ENCODE measurements at places on chromosomes 1 and 21.

GRCh38 chr1:37424523-37424922 is 49.9 kb upstream of the ZC3H12A start:
- no peaks in the 10 kb centered on the region for H3K27me3 ChIP-seq
- no peak overlapping the region for H3K4me3 ChIP-seq
- no peak overlapping the region for H3K27ac ChIP-seq
- no peak for DNase-seq

DNA sequence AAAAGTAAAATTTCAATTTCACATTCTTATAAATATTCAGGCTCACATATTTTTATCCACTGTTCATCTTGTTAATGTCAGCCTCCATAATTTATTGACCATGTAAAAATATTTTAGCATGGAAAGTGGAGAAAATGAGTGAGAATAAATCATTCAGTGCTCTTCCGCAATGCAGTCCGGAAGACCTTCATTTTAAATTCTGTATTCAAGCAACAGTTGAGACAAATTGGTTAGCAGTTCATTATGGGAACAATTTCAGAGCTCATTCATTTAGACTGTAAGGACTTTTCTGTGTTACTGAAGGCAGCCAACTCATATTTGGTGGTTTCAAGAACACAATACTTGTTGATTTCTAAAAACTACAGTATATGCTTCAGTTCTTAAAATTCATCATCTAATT is 97.8 kb downstream of the TYW3 start:
- no peaks in the 10 kb centered on the region for H3K36me3 ChIP-seq
- H3K4me1 ChIP-seq, result no peaks in the 10 kb centered on the region
- no peak for DNase-seq
- no peak overlapping the region for H3K27ac ChIP-seq

DNA sequence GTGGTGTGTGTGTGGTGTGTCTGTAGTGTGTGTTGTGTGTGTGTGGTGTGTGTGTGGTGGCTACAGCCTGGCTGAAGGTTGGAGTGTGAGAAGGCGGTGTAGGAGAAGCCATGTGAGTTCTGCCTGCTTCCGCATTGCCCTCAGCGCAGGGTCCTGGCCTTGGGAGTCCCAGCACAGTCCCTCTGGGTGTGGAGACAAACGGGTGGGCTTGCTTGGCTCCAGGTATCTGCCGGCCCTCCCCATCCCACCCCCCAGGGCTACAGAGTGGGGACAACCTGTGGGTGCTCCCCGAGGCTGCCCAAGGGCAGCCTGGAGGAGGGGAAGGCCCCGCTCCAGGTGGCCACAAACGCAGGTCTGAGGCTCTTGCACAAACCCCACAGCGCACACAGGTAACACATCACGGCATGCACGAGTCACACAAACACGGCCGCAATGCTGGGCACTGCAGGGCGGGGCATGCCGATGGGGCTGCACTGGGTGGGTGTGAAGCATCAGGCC is 31.7 kb upstream of the ADARB1 start:
- no peak overlapping the region for H3K27ac ChIP-seq
- H3K36me3 ChIP-seq, result no peaks in the 10 kb centered on the region
- H3K27me3 ChIP-seq, result no peaks in the 10 kb centered on the region
- no peaks in the 10 kb centered on the region for H3K4me1 ChIP-seq
- H3K4me3 ChIP-seq, result no peak overlapping the region

GRCh38 chr1:35888255-35888654 is 5.2 kb downstream of the AGO1 start:
- H3K27me3 ChIP-seq, result no peaks in the 10 kb centered on the region
- no peak for DNase-seq
- no peak overlapping the region for H3K4me3 ChIP-seq
- H3K36me3 ChIP-seq, result no peaks in the 10 kb centered on the region
- H3K4me1 ChIP-seq, result no peaks in the 10 kb centered on the region
